ENCODE measurements at places on chromosomes 1 and 21. TPM values are rescaled to one million over a fixed set of nuclear protein-coding genes. Genes with fewer than 3 reads are reported as not detected.

The OR2L5 gene
- not detected for total RNA-seq

The PAQR6 gene
- 12.3 TPM for total RNA-seq

The FAM72A gene
- total RNA-seq, result 13.2 TPM

The PLA2G2E gene
- not detected for total RNA-seq

The NR0B2 gene
- not detected for total RNA-seq

The SYNC gene
- 2.1 TPM for total RNA-seq

The SPSB1 gene
- total RNA-seq, result 33.8 TPM

The CCDC181 gene
- total RNA-seq, result not detected
